ENCODE measurements at places on chromosomes 13 and 19.
A peak's percentile ranks its signal among the peaks of the same experiment; 100 is the strongest.

- DNase-seq: no peak
These were observed 69.2 kb downstream of the PIBF1 start for GRCh38 chr13:72850959-72851677.

DNA sequence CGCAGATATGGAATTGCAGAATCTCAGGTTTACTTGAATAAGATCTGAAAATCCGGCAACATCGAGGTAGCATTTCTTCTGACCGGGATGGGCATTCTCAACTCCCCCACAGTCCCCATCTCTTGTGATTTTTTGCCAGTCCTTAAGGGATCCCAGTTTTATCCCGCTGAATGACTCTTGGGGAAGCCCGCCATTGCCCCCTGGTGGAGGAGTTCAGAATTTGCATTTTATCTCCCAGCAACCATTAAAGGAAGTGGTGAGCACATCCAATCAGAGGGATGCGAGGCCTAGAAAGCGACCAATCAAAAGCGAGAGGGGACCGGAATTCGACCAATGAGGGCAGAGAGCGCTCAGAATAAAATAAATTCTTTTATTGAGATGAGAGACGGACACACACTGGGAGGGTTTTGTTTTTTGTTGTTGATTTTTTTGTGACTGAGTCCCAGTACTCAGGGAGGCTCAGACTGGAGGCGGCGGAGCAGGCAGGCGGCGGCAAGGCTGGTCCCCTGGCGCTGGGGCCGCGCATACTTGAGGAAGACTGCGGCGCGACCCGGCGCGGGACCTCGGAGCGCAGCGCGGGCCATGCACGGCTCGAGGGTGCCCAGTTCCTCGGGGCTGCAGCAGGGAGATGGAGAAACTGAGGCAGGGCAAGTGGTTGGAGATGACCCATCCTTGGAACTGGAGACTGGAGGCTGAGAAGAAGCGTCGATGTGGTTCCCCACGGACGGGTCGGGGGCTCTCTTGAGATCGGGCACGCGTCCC lies 3.9 kb upstream of the TTC9B start:
- DNase-seq: peak; percentile 90

GRCh38 chr13:51955281-51955771 lies 55.9 kb downstream of the ATP7B start:
- peak; percentile 34 for DNase-seq

DNA sequence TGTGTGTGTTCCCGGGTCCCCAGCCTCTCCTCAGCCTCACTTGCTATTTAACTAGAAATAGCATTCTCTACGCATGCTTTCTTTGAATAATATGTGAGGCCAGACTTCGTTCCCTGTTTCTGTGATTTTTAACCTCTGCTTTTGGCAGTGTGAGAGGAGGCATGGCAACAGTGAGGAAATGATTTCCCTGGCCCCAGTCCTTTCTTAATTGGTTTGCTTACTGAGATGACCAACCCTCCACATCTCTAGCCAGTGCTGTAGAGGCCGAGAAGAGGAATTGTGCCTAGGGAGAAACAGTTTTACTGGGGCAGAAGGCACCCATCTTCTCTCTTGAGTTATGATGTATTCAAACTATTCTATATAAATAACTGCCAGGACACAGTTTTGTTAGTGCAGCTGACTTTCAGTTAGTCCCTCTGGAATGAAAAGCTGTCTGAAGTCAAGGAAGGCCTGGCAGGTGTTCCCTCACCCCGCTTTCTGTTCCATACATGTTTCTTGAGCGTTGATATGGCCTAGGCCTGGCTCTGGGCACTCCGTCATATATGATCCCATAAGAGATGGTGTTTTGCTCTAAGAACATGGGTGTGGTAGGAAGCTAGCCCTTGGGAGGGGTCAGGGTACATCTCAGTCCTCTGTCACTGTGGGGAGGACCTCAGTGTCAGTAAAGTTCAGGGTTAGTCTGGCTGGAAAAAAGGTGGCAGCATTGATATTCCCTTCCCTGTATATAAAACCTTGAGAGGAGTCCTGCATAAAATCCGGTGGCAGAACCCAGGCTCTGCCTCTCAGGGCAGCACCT lies 73.7 kb upstream of the NPAS1 start:
- DNase-seq: no peak

DNA sequence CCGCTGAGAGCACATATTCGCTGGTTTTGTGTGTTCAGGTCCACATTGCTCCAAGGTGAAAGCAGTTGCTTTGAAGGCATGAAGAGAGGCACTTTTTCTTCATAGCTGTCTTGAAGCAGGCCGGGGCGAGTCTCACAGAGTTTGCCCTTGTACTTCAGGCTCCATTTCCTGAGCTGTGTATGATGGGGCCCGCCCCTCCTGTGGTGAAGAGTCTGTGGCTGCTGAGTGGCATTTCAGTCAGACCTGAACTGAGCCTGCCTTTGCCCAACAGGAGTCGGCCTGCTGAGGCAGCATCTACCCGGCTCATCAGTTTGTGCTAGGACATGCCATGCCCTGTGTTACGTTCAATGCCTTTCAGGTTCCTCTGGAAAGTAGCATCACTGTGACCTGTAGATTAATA lies 44.4 kb upstream of the C1QTNF9 start:
- DNase-seq: no peak

DNA sequence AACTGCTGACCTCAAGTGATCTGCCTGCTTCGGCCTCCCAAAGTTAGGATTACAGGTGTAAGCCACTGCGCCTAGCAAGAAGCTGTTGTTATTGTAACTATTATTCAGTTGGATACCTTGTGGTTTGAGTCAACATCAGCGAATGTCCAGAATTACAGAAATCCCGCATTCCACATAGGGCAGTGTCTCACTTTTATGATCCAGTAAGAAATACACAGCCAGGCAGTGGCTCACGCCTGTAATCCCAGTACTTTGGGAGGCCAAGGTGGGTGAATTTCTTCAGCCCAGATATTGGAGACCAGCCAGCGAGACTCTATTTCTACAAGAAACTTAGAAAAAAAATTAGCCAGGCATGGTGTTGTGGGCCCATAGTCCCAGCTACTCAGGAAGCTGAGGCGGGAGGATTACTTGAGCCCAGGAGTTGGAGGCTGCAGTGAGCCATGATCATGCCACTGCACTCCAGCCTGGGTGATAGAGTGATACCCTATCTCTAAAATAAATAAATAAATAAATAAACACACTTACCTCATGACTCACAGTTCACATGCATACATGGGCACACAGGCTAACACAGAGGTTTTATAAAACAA lies 43.8 kb downstream of the SPTBN4 start:
- no peak for DNase-seq

DNA sequence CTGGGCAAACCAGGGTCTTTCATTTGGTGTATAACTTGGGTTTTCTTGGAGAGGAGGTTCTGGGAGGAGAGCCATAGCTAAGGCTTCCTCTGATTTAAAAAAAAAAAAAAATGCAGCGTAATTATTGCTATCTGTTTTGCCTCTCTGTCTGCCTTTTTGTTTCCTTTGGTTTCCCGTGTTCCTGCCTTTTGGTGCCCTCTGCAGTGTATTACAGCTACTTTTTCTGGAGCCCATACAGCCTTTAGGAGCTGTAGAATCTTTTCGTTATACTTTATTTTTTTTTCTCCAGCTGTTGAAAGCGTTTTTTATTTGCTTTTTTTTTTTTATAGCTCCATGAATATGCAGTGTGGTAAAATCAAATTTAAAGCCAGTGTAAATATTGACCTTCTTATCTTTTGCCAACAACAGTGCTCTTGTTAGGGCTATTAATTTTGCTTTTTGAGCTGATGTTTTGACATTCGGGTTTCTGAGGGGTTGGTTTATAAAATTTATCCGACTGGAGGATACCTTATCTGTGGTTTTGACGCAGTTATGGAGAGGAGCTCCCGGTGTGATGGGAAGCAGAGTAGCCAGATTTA lies 38.1 kb downstream of the ZNF493 start:
- no peak for DNase-seq
